T47D (cell line): ENCODE measurements at places on chromosomes 13 and 19.

GRCh38 chr19:42461700-42462324 lies 19.1 kb upstream of the CXCL17 start:
- no peak for DNase-seq

GRCh38 chr13:67829641-67830040 lies 599.5 kb upstream of the PCDH9 start:
- DNase-seq: no peak

GRCh38 chr19:14391156-14391821 lies 10.0 kb downstream of the ADGRE5 start:
- no peak for DNase-seq

GRCh38 chr19:39138221-39139211 lies 12.9 kb downstream of the PAK4 start:
- DNase-seq: no peak

DNA sequence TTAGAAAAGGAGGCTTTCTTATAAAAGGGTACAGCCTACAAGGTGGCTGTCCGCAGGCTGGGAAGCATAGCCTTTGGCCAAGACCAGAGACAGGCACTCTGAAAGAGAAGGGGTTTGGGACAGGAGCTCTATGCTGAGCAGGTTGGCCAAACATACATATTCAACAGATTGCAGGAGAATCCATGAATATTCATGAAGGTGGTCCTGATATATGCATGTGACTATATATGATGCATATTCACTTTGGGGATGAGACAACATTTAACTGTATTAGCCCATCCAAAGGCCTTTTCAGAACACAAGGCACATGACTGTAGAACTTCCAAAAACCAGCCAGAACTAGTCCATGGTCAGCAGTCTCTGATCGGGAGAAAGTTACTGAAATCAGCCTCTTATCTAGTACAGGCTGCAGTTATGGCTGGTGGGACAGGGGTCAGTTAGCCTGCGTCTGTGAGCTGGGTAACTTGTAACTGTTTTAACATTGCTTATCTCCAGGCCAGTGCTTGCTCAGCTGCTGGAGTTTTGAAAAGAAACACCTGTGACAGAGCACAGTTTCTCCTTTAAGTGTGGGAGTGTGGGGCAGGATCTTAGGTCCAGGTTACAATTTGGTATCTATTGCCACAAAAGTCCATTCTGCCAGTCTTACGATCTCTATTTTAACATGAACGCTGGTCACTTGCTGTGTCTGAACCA lies 924.2 kb downstream of the UQCRFS1 start:
- DNase-seq: no peak

DNA sequence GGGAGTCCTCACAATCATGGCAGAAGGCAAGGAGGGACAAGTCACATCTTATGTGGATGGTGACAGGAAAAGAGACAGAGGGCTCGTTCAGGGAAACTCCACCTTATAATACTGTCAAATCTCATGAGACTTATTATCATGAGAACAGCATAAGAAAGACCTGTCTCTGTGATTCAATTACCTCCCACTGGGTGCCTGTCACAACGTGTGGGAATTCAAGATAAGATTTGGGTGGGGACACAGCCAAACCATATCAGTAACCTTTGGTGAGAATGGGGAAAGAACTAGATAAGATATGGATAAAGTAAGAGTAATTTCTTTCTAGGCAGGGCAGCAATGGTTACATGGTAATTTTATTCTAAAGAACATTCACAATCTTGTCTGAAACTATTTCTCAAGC lies 344.9 kb upstream of the KLF12 start:
- no peak for DNase-seq
